ENCODE measurements at places on chromosomes 6 and 20. TPM values are rescaled to one million over a fixed set of nuclear protein-coding genes. Genes with fewer than 3 reads are reported as not detected.

The PDE10A gene
- 2.9 TPM for total RNA-seq

The MYT1 gene
- total RNA-seq: not detected

GRCh38 chr6:285030-285771, 7.1 kb upstream of the DUSP22 start:
- DNase-seq: no peak

The TRIM10 gene
- total RNA-seq: not detected

DNA sequence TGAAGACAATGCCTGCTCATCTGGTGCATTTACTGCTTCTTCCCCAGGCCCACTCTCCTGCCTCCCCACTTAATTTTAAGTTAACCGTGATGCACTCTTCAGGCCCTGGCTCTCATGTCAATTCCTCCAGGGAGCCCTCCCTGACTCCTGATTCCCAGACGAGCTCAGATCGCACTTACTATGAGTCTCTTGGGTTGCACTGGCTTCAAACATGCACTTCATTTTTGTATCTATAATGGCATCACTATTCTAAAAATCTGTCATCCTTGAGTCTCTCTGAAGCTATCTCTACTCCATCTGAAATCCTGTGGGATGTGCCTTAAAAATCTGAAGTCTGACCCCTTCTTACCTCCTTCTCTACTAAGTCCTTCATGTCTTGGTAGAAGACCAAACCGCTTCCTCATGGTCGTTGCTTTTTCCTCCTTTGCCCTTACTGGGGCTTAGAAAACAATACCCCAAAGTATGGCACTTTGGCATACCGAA, 24.7 kb downstream of the COX4I2 start:
- peak; percentile 28 for DNase-seq

GRCh38 chr20:8721098-8721497, 347.8 kb upstream of the PLCB4 start:
- DNase-seq: peak; percentile 72

DNA sequence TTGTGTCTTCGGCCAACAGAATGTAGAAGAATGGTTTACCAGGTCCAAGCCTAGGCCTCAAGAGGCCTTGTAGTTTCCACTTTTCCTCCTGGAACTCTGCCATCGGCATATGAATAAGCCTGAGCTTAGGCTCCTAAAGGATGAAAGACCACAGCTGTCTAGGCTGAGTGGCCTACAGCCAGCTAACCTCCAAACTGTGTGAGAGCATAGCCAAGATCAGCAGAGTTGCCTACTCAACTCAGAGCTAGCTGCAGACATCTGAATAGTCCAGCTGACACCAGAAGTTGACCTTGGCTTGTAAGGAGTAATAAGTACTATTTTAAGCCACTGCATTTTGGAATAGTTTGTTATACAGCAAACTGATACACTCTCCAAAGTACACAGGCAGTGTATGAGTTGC, 52.6 kb upstream of the SMIM29 start:
- DNase-seq: peak; percentile 66

GRCh38 chr6:4336778-4337442, 201.5 kb upstream of the ECI2 start:
- DNase-seq: no peak

The TNF gene
- total RNA-seq: not detected

DNA sequence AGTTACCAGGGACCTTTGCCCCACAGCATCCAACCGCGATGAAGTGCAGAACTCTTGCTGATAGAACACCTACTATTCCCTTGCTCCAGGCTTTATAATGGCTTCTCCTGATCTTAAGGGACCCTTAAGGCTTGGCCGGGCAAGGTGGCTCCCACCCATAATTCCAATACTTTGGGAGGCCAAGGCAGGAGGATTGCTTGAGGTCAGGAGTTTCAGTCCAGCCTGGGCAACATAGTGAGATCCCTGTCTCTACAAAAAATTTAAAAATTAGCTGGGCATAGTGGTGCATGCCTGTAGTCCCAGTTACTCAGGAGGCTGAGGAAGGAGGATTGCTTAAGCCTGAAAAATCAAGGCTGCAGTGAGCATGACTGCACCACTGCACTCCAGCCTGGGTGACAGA, 68.8 kb downstream of the GCNT2 start:
- DNase-seq: no peak

The FBXO9 gene
- total RNA-seq: 58.9 TPM

The SLC17A1 gene
- not detected for total RNA-seq

DNA sequence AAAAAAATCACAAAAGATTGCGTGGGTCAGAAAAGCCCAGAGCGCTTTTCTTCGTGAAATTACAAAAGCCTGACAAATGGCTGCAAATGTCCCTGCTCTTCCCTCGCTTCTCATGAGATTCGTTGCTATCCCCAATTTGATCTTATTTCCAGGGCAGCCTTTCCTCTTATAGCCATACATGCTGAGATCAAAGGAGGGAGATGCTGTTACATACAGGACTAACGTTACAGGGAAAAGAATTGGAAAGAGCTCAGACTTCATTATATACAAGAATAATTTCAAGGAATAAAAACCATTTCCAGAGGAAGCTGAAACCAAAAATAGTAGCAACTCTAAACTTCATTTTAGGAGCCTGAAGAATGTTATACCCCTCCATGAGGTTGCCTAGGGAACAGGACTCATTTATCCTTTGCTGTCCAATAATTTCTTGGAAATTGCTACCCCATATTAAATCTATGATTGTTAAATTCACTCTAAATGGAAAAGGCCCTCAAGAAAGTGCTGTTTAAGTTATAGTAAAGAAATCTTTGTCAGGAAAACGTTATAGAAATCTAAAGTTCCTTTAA, 81.0 kb downstream of the METTL24 start:
- no peak for DNase-seq

- no peak for DNase-seq
Observed at GRCh38 chr6:31419842-31420241, 16.4 kb downstream of the MICA start.

DNA sequence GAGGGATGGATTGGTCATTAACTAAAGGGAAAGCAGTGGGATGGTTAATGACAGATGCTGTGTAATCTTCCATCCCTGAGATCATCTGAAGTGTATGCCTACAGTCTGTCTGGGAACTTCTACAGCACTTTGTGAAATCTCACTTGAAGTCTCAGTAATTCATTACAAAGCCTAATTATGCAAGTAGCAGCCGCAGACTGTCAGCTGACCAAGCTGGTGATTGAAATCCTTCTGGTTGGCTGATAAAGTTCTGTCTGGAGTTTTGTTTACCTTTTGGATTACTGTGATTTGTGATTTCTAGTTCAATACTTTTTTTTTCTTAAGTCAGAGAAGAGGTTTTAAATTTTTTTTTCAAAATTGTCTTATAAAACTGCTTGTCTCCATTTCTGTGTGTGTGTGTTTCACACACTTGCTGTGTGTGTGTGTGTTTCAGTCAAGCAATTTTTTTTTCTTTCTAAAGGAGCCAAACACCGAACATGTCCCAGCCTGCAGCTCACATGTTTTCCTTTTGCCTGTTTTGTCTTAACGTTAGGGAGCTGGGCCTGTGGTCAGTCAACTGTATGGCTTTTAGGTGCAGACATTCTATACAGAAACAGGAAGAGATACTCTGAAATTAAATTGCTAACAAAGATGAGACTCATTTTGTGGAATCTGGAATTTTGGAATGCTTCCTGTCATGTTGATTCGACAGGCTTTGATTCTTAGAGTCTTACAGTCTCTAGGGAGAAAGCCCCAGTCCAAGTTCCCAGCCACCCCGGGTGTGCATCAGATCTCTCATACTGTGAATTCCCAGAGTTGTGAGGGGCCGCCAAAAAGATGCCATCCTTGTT, 28.5 kb upstream of the ADGRF4 start:
- no peak for DNase-seq

GRCh38 chr6:31791324-31792089, 4.0 kb downstream of the VARS1 start:
- peak; percentile 61 for DNase-seq

The CLPSL2 gene
- total RNA-seq: not detected

DNA sequence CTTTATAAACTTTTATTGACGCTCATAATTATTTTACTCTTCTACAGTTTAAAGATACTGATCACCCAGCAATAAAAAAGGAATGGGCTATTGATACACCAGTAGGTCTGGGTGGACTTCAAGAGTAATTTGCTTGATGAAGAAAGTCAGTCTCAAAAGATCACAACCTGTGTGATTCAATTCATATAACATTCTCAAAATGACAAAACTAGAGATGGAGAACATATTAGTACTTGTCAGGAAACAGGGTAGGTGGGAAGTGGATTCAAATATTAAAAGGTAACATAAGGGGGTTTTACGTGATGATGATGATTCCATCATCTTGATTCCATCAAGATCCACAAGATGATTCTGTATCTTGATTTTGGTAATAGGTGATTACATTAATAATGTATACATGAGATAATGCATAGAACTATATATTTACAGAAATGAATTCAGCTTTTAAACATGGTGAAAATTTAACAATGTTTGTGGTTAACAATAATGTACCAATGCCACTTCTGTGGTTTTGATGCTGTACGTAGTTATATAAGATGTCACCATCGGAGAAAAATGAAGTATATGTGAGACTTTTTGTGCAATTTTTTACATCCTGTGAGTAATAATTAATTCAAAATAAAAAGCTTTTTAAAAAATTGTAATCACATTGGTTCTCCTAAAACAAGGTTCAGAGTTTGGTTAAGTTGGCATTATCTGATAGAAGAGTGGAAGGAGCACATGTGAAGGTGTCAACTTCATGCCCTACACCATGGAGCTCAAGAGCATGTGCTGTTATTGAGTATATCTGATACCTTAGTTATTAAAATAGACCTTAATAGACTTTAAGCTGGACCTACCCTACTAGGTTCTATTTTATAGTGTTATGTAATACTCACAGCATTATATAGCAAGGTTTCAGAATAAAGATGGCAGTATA, 66.3 kb upstream of the DYNLRB1 start:
- DNase-seq: no peak

DNA sequence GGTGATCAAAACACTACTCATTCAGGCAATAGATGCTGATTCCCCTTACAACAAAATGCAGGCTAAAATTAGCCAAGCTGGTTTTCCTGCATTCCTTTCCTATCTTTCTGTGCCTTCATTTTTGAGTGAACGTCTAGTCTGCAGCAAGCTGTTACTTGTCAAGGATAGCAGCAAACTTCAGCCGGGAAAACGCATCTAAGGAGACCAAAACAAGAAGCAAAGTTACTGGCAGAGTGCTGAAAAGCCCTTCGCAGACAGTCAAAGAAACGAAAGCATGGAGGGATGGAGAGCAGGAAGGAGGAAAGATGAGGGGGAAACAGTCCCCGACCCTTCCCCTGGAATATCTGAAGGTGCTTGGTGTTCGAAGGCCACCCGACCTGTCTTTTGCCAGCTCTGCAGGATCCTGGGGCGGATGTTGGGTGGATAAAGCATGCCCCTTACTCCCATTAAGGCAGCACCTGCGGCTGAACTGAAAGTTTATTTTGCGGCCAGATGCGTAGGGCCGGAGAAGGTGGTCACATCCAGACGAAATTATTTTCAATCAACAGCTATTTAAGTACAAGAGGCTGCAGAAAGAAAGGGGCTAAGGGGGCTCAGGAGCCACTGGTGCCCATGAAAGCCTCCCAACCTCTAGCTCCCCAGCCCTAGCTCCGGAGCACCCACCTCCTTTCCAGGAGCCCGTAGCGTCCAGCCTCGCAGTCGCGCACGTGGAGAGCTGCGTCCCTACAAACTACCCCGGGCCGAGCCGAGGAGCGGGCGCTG, 538 bp downstream of the FERMT1 start:
- peak; percentile 28 for DNase-seq

The AVP gene
- total RNA-seq: not detected

DNA sequence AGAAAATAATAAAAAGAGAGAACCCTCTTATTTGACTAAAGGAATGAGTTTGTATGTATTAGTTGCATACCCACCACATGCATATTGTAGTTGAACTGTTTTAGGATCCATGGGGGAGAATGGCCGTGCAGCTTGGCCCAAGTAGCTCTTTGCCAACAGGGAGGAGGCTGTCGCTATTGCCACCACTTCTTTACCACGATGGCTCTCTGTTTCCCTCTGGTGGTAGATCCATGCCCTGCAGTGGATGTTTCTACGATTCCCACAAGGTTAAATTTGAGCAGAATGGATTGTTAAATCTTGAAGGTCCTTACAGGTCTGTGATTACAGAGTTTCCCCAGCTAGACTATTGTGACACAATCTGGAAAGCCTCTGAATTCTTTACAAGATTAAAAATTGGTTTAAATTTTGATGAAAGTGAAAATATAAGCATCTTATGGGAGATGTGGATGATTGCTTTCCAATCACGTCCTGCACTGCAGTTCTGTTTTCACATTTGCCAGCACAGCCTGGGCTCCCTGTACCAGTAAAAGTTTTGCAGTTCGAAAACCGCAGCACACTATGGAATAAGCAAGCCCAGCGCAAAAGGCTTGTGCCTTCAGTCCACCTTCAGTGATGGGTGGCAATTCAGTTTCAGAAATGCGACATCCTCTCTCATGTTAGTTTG, 34.4 kb upstream of the FNDC1 start:
- DNase-seq: peak; percentile 62

DNA sequence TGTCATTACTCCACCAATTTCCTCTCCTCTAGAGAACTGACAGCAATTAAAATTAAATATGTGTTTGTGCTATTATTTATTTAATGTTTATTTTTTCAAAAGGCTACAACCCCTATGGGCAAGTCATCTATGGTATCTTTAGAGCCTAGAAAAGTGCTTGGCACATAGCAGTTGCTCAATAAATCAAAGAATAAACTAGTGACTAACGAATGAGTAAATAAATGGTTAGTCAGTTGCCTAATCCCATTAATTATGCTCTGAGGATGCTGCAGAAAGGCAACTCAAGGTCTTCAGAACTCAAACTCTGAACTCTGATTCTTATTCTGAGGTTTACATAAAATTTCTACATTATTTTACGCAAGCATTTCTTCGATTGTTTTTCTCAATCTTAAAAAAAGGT, 193.0 kb upstream of the TSHZ2 start:
- DNase-seq: no peak

DNA sequence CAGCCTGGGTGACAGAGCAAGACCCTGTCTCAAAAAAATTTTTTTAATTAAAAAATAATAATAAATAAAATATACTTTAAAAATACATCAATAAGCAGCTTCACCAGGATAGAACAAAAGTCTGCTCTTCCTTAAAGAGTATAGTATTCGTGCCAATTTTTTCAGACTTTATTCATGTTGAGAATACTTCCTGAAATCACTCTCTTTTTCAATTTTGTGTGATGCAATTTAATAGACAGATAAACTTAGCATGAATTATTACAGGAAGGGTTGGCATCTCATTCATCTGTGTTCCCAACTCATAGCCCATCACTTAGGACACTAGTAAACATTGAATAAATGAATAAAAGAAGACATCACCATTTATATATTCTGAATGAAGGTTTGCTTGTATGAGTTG, 52.4 kb downstream of the IPCEF1 start:
- DNase-seq: no peak

DNA sequence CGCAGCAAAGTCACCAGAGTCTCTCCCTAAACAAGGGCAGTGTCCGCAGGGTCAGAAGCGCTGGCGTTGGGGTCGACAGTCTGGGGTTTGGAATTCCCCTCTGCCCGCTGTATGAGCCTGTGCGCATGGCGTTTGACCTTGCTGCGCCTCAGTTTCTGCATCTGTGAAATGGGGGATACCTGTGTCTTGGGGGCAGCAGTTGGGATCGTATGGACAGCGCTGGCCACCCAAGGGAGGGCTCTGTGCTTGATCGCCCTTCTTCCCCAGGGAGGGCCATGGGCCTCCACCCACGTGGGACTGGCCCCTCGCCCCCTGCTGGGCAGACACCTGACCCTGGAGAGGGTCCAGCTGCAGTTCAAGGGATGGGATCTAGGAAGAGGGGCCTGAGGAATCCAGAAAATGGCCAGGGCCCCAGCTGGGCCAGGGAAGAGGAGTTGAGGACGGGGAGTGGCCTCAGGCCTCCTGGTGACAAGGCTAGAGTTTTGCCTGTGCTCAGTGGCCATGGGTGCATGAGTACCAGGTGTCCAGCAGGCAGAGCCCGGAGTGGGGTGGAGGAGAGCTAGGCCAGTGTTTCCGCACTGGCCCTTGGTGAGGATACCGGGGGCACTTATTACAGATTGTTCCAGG, 26.4 kb upstream of the PHACTR3 start:
- DNase-seq: no peak
